ENCODE measurements at places on chromosomes 2 and 18.

DNA sequence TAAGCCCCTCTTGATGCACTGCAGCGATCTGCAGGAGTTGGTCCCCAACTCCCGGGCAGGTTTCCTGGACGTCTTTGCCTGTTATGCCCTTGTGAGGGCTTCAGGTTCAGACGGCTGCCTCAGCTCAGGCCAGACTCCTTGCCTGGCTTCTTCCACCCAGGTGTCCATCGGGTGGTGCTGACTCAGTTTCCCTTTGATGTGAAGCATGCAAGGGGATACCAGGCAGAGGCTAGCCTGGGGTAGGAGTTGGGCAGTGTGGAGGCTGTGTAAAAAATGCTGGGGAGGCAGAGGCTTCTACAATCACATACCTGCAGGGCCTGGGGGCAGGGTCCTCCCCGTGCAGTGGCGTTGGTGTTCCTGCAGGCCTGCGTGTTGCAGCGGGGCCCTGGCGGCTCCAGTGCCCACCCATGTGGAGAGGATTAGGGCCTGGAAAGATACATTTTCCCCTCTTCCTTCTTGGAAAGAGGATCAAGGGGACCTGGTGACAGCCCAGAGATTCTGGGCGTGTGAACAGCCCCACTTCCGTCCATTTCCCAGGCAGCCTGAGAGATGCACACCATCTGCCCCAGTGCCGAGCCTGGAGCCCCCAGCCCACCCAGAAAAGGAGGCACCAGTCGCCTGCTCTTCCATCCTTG lies 338.3 kb downstream of the DYSF start:
- DNase-seq: no peak

DNA sequence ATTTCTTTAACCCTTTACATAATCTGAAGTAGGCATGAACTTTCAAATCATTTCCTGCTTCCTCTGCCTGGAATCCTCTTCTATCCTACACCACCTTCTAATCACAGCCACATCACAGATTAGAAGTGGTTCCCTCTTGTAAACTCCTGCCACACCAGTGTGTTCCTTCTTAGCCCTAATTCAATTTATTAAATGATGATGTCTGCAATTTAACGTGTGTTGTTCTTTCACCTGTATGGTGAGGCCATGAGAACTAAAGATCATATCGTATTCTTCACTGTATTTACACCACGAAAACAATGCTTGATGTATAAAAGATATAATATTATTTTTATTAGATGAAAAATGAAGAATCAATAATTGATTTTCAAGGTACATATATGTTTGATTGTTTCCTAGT lies 494.3 kb downstream of the EPHA4 start:
- DNase-seq: no peak

DNA sequence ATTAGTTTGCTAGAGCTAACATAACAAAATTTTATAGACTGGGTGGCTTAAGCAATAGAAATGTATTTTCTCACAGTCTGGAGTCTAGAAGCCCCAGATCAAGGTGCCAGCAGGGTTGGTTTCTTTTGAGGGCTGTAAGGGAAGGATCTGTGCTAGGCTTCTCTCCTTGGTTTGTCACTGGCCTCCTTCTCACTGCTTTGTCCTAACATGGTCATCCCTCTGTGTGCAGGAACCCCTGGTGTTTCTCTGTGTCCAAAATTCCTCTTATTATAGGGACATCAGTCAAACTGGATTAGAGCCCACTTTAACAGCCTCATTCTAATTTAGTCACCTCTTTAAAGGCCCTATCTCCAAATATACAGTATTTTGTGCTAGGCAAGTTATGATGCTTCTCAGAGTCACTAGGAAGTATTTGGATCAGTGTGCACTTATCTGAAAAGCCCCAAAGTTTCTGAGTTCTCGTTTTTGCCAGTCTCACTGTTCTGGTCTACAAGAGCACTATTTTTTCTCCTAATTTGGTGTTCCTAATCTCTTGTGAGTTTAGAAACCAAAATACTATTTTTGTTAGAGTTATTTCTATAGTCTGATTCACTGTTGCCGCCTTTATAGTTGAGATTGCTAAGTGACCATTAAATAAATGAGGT lies 29.0 kb downstream of the ZC3H6 start:
- DNase-seq: peak; percentile 37

GRCh38 chr2:198077477-198077876 lies 273.1 kb downstream of the PLCL1 start:
- DNase-seq: no peak

GRCh38 chr2:160680974-160681373 lies 187.4 kb upstream of the RBMS1 start:
- DNase-seq: no peak

GRCh38 chr2:233085037-233085838 lies 25.1 kb downstream of the INPP5D start:
- no peak for DNase-seq

GRCh38 chr2:217953011-217953481 lies 49.7 kb downstream of the TNS1 start:
- no peak for DNase-seq

GRCh38 chr18:4024702-4025101 lies 430.4 kb downstream of the DLGAP1 start:
- DNase-seq: no peak

DNA sequence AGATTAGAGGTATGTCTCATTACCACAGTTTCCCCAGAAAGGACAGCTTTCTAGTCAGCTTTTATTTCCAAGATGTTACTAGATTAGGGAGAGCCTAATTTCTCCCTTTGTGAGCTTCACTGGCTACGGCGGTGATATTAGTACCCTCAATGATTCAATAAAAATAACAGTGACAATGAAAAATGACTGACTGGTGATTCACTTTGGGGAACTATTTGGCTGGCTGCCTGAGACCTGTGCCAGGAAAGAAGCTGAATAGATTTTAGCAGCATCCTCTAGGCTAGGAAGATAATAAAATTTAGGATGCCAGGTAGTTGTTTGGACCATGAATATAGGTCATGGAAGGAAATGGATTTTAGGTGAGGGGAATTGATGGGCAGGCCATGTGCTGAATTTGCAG lies 178.7 kb downstream of the FMNL2 start:
- DNase-seq: no peak

- peak; percentile 44 for DNase-seq
These were observed 195.1 kb downstream of the KCNE4 start for GRCh38 chr2:223247136-223247535.

DNA sequence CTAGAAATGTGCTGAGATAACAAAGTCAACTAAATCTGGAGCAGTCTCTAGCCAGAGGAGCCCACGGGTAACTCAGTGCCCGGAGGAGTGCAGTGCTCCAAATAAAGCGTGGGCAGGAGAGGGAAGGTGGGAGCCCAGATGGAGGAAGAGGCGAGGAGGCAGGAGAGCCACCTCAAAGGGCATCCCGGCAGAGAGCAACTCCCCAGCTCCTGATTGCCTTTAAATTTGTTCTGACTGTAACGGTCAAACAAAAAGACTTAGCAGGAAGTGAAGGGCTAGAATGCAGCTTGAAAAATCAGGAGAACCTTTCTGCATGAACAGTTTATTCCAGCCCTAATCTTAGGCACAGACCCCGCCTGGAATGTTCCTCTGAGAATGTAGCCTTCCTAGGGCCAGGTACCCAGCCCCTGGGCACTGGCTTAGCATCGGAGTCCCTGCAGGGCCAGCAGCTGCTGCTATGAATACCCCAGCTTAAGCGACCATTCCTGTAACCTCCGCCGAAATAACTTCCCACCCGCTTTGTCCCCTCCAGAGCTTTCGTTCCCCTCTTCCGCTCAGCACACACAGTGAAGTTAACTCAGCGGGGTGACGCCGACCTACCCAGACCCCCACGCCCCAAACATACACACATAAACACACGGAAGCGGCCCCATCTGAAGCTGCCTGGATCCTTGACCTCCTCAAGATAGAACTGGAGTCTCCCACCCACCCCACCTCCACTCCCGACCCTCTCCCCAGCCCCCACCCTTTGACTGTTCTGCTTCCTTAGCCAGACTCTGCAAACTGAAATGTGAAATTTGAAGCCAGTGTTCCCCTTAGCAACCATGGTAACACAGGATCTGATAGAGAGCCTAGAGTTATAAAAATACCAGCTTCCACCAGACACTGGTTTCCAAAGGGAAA lies 123.2 kb downstream of the SMAD7 start:
- DNase-seq: peak; percentile 86

DNA sequence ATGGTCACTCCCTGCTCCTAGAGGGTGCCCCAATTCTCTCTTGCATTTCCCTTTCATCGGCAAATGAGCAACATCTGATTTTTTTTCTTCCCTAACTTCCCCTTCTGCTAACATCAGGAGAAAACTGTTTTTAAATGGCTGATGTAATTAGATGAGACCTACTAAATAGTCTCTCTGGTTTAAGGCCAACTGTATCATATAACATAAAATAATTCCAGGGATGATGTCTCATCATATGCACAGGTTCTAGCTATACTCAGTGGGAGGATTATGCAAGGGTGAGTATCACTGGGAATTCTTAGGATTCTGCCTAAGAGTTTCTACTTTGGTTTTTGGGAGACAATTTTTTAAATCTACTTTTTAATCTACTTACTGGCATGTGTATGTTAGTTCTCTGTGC lies 193.4 kb downstream of the PARD3B start:
- no peak for DNase-seq

GRCh38 chr2:9630117-9630735 lies 571 bp downstream of the YWHAQ start:
- DNase-seq: peak; percentile 82

DNA sequence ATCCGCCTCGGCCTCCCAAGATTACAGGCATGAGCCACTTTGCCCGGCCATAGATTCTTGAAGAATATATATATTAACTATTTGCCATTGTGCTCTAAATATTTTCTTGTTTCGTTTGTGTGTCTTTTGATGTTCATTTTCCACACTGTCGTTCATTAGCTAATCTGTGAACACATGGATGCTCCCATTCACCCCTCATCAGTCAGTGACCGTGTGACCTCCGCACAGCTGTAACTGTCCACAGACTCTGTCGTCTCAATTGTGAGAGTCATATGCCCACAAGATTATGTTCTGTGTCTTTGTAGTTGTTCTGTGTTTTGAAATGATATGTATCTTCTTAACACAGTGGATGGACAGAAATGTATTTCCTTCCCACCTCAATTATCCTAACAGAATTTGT lies 29.6 kb downstream of the RAMP1 start:
- DNase-seq: no peak

- no peak for DNase-seq
These were observed 24.0 kb upstream of the LOXHD1 start for GRCh38 chr18:46680784-46681695.

GRCh38 chr18:11276678-11277077 lies 127.3 kb upstream of the PIEZO2 start:
- no peak for DNase-seq

- DNase-seq: no peak
These were observed 1.2 kb upstream of the CENPA start for GRCh38 chr2:26784570-26785234.

DNA sequence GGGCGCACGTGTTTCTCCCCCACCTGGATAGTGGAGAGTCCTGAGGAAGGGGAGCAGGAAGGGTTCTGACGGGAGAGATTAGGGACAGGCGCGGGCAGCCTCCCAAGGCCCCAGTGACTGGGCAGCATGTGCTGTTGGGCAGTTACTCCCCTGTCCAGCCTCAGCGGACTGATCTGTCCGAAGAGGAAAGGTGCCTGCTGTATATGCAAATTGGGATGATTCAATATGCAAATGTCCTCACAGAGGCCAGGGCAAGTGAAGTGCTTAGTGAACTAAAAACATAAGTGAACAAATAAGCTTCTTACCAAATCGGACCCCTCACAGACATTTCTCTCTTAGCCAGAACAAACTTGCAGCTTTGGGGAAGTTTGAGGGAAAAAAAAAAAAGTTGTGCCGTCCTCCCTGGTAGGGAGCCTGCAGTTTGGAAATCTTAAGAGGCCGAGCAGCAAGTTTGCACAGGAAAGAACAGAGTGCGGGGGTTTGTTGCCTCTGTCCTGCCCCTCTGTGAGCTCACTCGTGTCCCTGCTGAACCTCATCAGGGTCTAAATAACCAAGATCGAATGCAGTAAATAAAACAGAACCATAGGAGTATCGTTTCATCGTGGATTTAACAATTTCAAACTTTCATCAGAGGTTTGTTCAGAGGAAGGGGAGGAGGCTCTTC lies 141.4 kb downstream of the KCTD1 start:
- no peak for DNase-seq

GRCh38 chr2:42722320-42723190 lies 41.4 kb downstream of the OXER1 start:
- DNase-seq: peak; percentile 82

GRCh38 chr2:223050188-223050587 lies 1.8 kb upstream of the KCNE4 start:
- no peak for DNase-seq

- DNase-seq: peak; percentile 2
These were observed 307.5 kb downstream of the GALR1 start for GRCh38 chr18:77557046-77557587.

DNA sequence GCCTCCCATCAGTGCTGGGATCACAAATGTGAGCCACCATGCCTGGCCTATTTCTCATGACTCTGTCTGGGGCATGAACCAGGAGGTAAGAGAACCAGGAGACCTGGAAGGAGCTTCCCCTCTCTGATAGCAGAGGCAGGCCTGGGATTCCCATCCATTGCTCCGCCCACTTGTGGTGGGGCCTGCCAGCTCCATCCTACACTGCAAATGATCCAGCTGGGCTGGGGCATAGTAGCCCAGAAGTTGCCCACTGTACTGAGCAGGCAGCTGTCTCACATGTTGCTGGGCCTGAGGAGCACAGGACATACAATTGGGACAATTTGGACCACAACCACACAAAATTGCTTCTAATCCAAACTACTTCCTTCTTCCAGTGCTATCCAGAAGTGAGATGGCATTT lies 91.0 kb downstream of the MARCHF4 start:
- no peak for DNase-seq

DNA sequence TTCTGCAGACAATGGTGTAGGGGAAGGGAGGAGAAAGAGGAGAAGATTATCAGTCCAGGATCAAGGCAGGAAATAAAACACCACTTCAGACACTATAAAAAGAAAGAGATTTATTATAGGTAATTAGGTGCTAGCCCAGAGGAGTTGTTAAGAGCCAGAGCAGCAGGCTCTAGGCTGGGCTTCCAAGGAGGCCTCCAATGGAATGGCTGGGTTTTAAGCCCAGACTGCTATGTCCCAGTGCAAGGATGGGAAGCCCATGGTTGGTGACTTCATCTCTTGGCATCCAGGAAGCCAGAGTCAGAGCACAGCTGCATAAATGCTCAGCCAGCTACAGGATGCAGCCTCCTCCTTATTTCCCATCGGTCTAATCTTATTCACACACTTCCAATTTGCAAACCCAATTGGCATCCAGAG lies 95.6 kb downstream of the LAMA3 start:
- DNase-seq: no peak

- no peak for DNase-seq
These were observed 1168.2 kb upstream of the ZEB2 start for GRCh38 chr2:145688156-145688555.

- no peak for DNase-seq
These were observed 247.2 kb downstream of the EIPR1 start for GRCh38 chr2:3130444-3130843.

DNA sequence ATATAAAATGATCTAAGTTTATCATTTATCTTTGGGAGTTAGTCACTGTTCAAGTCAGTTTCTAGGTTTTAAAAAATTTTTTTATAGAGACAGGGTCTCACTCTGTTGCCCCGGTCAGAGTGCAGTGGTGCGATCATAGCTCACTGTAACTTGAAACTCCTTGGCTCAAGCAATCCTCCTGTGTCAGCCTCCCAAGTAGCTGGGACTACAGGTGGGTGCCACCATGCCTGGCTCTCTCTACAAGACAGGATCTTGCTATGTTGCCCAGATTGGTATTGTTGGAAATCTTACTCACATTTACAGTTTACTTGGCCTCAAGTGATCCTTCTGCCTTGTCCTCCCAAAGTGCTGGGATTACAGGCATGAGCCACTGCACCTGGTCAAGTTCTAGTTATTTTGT lies 74.5 kb downstream of the MIB1 start:
- no peak for DNase-seq

GRCh38 chr2:112662704-112663103 lies 17.0 kb downstream of the SLC20A1 start:
- no peak for DNase-seq
